Muscle of arm (tissue), 14 donors: ENCODE measurements at places on chromosomes 13 and 19.

GRCh38 chr19:43820098-43820883 lies 6.8 kb upstream of the ZNF283 start:
- DNase-seq: no peak

DNA sequence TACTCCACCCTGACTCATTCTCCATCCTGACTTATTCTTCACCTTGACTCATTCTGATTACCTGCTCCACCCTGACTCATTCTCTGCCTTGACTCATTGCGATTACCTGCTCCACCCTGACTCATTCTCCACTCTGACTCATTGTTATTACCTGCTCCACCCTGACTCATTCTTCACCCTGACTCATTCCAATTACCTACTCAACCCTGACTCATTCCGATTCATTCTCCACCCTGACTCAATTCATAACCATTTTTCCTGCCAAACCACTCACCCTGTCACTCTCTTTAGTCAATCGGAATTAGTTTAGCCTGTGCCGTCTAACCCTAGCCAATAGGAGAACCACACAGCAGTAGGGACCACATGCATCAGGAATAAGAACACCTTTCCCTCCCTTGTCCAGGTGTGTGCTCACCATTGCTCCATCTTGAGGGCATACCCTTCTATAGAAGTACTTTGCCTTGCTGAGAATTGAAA lies 1227.4 kb upstream of the PCDH20 start:
- no peak for DNase-seq

DNA sequence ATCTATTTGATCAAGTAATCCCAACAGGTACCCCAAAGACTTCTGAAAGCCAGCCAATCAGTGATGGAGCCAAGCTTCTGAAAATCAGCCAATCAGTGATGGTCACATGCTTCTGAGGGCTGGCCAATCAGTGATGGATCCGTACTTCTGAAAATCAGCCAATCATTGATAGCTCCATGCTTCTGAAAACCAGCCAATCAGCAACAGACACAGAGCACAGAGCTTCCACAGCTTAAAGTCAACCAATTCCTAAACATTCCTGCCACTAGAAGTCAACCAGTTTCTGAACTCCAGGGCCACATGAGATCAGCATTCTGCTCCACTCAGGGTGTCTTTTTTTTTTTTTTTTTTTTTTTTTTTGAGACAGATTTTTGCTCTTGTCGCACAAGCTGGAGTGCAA lies 8.2 kb upstream of the HSD17B14 start:
- DNase-seq: no peak

DNA sequence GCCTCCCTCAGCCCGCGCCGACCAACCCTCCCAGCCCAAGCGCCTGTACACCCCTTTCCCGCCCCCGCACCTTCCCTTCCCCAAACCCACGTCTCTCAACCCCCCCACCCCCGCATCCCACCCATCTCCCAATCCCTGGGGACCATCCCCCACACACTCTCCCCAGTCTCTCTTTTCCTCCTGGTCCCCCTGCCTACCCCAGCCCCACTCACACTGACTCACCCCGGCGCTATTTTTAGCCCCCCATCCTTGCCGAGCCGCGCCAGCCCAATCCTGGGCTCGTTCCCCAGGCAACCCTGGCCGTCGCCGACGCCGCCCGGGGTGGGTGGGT lies 11.7 kb downstream of the CIC start:
- DNase-seq: no peak

DNA sequence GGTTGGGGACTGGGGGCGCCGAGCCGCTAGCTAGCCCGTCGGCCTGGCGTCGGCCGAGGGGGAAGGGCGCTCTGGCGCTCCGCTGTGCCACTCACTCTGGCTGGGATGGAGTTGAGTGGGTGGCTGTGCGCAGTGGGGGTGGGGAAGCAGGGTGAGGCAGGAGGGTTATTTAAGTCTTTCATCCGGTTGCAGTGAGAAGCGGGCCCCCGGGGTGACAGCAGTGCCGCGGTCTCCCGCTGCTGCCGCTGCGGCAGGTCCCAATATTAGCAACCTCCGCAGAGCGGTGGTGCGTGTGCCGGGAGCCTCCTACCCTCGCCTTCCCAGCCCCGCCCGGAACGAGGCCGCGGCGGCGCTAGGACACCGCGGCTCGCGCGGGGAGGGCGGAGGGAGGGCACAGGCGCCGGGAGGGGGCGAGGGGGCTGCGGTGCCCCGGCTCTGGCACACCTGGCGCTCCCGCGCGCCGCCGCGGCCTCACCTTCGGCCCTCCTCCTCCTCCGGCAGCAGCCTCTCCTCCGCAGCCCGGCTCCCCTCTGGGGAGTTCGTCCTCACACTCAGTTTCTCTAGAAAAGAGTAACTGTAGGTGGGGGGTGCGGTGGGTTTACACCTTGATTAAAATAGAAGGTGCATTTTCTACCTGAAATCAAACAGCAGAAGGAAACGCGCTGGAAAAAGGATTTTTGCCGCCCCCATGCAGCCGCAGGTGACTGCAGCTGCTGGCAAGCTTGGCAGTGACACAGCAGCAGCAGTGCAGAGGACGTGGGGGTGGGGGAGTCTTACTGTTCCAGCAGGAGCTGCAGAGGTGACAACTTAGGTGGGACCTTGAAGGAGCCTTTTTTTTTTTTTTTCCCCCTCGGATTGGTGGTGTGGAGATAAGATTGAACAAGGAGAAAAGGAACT lies 4.5 kb downstream of the FGF9 start:
- DNase-seq: no peak

DNA sequence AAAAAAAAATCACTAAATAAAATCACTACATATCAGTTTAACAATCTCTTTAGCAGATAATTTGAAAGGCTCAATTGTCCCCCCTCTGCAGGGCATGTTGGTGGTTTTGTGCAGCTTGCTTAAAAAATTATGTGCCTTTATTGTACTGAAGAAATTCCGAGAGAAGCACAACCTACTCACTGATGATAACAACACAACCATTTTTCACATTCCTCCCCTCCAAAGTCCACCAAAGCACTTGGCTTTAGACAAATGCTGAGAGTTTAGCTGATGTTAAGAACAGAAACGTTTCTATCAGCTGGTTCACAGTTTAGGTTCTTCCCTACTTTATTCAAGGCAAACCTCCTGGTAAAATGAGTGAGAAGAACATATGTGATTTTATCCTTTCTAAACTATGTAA lies 923 bp downstream of the DOCK9 start:
- peak; percentile 33 for DNase-seq

GRCh38 chr13:28678809-28679208 lies 19.9 kb downstream of the POMP start:
- DNase-seq: no peak

DNA sequence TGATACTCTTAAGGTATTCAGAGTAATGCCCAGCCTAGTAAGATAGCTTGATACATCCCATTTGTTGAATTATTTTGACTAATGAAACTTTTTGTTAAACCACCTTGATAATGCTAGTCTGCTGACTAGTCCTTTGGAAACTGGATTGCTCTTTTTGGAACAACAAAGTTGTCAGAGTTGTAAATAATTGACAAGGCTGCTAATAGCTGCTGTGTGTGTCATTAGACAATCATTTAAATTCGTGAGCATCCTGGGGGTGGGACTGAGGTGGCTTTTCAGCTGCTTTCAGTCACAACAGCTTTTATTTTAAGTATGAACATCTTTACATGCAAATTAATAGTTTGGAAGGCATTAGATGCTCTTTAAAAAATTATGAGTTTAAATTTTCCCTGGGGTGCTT lies 153.5 kb downstream of the HS6ST3 start:
- no peak for DNase-seq

DNA sequence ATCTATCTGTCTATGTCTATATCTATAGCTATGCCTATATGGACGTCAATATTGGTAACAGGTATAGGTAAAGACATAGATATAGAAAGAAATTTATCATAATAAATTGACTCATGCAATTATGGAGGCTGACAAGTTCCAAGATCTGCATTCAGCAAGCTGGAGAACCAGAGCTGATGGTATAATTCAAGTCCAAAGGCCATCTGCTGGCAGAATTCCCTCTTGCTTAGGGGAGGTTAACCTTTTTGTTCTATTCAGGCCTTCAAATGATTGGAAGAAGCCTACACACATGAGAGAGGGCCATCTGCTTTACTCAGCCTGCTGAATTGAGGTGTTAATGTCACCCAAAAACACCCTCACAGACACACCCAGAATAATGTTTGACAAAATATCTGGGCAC lies 10.8 kb downstream of the RASL11A start:
- no peak for DNase-seq

DNA sequence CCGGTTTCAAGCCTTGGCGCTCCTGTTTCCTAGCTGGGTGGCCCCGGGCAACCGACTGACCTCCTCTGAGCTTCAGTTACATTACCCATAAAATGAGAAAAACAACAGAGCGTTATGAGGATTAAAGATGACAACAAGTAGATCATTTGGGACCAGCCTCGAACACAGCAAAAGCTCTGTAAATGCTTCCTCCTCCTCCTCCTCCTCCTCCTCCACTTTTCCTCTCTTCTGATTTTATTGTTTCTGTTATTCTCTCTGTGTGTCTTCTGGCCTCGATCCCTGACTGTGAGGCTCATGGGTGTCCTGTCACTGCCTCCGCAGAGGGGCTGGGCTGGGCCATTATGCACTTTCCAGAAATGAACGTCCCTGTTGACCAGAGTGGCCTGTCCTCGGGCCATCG lies 176.2 kb downstream of the URI1 start:
- no peak for DNase-seq

DNA sequence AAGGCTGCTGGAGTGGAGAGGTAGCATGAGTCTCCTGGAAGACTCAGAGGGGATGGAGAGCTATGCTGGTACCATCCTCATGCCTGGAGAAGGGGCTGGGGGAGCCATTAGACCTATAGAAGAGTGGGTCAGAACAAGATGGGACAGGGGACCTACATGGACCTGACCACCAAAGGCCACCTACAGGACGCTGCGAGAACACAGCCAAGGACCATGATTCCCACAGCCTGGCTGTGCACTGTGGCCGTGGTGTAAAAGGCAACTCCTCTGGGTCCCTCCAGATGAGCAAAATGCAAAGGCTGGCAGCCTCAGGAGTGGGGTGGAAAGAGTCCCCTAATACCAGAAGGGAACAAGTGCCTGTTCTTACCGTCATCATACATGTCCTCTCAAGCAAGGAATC lies 216.2 kb downstream of the SLC7A1 start:
- no peak for DNase-seq

DNA sequence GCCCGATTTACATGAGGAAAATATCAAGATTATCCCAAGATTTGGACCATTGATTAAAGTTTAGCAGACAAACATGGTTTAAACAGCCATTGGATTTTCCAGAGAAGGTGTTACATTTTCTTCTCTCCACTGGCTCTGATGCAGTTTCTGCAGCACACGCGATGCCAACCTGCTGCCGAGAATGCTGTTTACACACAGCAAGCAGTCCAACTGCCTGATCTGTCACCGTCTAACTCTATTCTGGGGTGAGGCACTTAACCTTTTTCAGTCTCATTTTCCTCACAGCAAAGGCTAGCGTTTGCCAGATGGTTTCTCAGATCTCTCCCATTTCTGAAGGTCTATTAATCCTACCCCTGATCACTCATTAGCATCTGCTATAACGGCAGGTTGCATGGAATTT lies 763.5 kb upstream of the GPC6 start:
- no peak for DNase-seq

GRCh38 chr19:41925208-41926003 lies 2.8 kb downstream of the ERFL start:
- DNase-seq: no peak

DNA sequence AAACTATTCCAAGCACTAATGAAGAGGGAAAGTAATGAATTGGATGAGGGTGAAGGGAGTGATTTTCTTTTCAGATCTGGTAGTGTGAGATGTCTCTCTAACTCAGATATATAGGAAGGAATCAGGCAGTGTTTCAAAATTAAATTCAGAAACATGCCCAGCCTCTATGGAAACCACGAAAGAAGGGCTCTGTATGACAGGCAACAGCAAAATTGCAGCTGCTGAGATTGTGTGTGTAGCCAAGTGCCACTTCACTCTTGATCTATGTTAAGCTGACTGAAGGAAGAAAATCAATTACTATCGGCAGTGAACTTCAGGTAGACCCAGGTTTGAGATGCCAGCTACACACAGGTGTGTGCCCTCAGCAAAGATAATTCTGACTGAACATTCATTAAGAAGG lies 387.4 kb downstream of the PCDH9 start:
- no peak for DNase-seq

- DNase-seq: peak; percentile 46
Observed at GRCh38 chr13:108352599-108352998, 83.1 kb downstream of the TNFSF13B start.

- no peak for DNase-seq
Observed at GRCh38 chr19:43470288-43470687, 4.9 kb upstream of the LYPD3 start.

- no peak for DNase-seq
Observed at GRCh38 chr19:23002690-23003422, at the start of gene ZNF728. Gene ZNF728, minus strand, starts transcription at chr19:23003176. Its CDS starts 146 bp downstream, at chr19:23003030.
